ENCODE measurements at places on chromosomes 4 and X.

- no peak for DNase-seq
Observed at GRCh38 chrX:26848511-26848910, 614.6 kb downstream of the PPP4R3C start.

- DNase-seq: no peak
Observed at GRCh38 chrX:91108761-91109160, 325.9 kb upstream of the PABPC5 start.

GRCh38 chr4:95714571-95714970 lies 125.3 kb upstream of the PDHA2 start:
- no peak for DNase-seq

DNA sequence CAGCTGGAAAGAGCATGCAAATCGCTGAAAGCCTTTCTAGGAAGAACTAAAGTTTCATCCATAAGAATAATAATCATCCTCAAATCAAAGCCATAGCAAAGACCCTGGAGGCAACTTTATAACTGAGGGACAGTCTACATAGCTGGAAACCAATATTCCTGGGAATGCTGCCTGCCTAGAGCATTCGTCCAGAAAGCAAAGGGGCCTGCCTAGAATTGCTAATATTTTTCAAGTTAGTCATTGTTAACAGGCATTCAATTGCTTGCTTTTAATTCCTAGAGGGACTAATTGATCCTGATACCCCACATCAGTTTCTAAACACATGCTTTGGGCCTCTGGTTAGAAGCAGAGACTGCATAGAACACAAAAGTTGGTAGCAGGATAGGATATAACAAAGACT lies 4.2 kb upstream of the PPARGC1A start:
- DNase-seq: no peak

DNA sequence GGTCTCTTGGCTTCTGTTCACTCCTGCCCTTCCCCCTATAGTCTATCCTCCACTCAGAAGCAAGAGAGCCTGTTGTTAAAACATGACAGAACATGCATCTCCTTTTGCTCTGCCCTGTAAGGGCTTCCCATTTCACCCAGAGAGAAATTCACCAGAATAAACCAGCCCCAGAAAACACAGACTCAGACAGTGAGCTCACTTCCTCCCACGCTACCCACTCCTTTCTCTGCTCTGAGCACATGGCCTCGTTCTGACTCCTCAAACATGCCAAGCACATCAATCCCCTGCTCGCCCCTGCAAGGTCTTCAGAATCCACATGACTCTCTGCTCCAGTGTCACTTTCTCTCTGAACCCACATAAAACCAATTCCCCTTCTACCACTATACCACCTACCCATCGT lies 50.4 kb downstream of the MID1 start:
- DNase-seq: no peak

DNA sequence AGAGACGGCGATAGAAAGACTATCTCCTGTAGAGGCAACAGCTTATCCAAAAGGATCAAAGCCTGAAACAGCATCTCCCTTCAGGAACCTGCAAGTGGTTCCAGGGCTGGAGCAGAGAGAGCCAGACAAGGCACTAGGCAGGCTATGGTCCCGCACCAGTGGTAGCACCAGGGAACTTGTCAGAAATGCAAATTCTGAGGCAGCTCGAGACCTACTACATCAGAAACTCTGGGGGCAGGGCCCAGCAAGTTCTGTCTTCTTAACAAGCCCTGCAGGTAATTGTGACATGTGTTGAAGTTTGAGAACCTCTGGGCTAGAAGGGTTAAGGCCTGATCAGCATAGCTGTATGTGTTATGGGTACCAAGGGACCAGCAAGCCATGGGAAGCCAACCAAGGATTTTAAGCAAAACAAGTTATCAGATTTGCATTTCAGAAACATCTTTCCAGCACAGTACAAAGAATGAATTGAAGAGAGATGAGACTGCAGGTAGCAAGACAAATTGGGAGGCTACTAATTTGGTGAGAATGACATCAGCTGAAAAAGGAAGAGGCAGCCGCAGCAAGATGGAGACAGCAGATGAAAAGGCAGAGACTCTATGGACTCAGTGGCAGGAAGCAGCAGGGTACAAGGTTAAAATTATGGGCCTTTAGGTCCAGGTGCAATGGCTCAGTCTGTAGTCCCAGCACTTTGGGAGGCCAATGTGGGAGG lies 139.7 kb downstream of the TSPAN5 start:
- DNase-seq: no peak

DNA sequence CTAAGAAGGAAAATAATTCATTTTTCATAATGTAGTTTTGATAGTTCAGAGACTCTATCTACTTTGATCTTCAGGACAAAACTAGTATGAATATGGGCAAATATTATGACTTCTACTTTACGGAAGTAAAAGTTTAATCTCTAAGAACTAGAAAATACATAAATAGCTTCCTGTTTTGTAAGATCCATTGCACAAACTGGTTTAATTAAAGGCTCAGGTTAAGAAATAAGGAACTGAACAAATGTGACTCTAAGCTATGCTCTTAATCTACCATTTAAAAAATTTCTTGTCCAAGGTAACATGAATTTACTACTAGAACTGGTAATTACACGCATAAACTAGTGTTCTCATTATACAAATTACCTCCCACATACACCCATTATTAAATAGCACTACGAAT lies 360.6 kb downstream of the INPP4B start:
- no peak for DNase-seq

DNA sequence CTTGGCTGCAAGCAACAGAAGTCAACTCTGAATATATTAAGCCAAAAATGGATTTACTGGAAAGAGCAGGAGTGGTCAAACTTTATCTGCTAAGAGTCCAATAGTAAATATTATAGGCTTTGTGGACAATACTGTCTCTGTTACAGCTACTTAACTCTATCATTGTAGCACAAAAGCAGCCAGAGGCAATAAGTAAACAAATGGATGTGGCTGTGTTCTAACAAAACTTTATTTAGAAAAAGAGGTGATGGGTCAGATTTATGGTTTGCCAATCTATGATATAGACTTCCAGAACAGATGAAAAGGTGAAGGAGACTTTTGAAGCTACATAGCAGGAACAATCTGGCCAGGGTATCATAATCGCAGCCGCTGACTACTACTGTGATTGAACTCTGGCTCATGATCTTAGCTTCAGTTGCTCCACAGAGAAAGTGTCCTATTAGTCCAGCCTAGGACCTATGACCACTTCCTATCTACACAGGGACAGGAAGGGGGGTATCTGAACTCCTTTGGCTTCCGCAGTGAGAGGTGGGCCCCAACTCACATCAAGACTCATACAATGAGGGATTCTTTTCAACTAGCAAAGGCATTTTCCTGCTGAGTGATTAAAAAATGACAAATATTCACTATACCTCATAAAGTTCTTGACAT lies 154.9 kb downstream of the ATG4A start:
- no peak for DNase-seq

GRCh38 chr4:68864438-68865187 lies 48.8 kb downstream of the UGT2B10 start:
- DNase-seq: no peak

GRCh38 chr4:108130955-108131354 lies 37.8 kb downstream of the LEF1 start:
- no peak for DNase-seq

DNA sequence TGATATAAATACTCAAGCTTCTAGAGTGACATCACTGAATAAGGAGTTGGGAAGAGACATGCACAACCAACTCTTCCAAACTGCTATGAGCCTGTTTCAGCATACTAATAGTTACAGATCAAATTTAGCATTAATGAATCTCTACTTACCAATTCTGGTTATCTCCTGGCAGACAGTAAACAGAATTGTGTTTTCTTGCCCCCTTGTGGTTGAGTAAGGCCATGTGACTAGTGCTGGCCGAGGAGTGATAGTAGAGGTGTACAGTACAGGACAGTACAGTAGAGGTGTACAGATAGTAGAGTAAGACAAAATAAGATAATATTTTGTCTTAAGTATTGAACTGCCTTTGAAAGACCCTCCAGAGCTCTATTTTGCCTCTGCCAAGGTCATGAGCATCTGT lies 681.4 kb downstream of the GABRG1 start:
- no peak for DNase-seq

- no peak for DNase-seq
Observed at GRCh38 chr4:81954271-81954670, 419.5 kb downstream of the HNRNPD start.

- DNase-seq: no peak
Observed at GRCh38 chr4:26261405-26261804, 59.4 kb upstream of the RBPJ start.

- DNase-seq: no peak
Observed at GRCh38 chrX:31245714-31246113, 173.9 kb upstream of the FTHL17 start.

DNA sequence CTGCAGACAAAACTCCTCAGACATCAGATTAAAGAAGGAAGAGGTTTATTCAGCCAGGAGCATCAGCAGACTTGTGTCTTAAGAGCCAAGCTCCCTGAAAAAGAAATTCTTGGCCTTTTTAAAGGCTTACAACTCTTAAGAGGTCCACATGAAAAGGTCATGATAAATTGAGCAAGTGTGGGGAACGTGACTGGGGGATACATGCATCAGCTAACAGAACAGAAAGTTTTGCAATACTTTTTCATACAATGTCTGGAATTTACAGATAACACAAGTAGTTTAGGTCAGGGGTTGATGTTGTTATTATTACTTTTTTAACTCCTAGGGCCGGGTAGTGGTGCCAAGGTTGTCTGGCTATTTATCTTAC lies 55.6 kb upstream of the RBMX start:
- DNase-seq: no peak

- no peak for DNase-seq
Observed at GRCh38 chrX:1658071-1658491, 43.2 kb downstream of the ASMT start.

DNA sequence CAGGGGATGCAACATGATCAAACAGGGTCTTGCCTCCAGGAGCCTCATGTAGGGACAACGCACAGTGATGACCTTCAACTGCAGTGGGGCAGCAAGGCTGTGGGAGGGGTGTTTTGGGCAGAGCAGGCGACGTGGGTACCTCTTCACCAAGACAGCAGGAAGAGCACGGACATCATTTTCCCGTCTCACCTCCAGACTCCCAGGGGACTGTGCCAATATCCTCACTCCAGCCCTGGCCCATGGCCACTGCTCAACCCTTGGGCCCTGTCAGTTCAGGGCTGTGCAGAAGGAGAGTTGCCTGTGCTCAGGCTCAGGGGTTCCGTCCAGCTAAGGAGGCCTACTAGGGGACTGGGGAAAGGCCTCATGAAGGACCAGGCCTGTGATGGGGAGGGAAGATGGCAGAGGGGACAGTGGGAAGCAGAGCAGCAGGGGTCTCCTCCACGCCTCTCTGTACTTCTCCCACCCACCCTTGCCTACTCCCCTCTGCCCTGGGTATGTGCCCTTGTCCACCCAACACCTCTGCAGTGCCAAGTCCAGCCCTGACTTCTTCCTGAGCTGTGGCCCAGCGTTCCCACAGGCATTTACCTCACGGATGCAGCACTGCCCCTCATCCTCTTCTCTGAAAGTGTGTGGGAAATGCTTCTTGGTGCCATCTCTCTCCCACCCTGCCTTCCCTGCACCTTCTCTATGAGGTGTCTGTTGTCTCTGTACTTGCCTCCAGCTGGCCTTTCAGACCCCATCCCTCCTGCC lies 1.4 kb downstream of the IL9R start:
- no peak for DNase-seq

DNA sequence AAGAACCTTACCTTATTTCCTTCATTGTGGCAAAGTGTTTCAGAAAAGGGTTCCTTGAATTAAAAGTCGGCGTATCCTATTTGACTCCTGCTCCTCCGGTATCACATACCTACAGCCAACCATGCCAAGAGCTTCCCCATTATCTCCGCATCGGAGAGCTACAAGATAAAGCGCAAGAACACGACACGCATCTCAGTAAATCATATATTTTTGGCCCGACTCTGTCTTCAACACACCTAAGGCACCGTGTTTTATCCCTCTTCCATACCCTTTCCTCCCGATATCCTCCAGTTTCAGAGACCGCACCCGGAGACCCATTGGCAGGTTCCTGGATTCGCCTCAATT lies 497 bp upstream of the THAP9 start:
- DNase-seq: no peak

- no peak for DNase-seq
Observed at GRCh38 chr4:2947926-2948325, 15.3 kb downstream of the NOP14 start.

DNA sequence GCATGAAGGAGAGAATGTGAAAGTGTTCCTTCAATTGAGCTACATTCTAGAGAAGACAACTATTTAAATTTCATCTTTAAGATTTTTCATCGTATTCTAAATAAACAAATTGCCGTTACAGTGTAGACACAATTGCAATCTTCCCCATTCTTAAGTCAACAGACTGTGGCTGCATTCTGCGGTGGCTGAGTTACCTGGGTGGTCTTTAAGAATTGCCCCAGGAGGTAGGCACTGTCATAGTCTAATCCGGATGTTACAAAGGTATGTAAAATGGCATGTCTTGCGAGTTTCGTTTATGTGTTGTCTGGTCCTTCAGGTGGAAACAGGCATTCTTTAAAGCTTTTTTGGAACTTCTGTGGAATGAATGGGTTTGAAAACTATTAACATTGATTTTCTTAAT lies 586.1 kb upstream of the PITX2 start:
- DNase-seq: no peak

DNA sequence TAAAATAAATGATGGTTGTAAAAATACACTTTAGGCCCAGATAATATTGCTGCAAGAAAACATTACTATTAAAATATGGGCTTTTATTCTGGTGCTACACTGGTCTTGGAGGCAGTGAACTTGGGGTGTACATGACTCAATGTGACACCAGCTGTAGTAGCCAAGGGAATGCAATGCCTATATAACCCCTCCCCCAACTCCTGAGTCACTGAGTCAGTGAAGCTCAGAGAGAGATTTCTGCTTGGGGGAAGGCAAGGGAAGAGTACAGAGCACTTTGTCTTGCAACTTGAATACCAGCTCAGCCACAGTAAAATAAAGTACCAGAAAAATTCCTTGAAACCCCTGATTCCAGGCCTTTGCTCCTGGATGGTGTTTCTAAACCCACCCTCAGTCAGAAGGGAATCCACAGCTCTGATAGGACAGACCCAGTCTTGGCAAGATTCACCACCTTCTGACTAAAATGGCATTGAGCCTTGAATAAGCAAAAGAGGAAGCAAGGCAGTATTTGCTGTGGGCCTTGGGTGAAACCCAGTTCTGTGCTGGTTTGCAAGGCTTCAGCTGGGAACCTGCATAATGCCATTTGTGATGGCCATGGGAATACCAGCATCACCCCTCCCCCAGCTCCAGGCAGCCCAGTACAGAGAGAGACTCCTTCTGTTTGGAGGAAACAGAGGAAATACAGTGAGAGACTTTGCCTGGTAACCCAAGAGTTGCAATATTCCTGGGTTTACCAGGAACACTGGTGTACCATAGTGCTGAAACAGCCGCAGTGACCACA lies 209.9 kb downstream of the IQCM start:
- DNase-seq: no peak

- DNase-seq: no peak
Observed at GRCh38 chr4:145177511-145177905, 2.9 kb downstream of the OTUD4 start.

- DNase-seq: no peak
Observed at GRCh38 chr4:140076307-140076706, 77.7 kb downstream of the MAML3 start.

- no peak for DNase-seq
Observed at GRCh38 chr4:127291316-127291715, 341.4 kb upstream of the INTU start.

GRCh38 chr4:68995292-68995691 lies 43.7 kb upstream of the UGT2A3 start:
- no peak for DNase-seq

- DNase-seq: no peak
Observed at GRCh38 chr4:113153529-113154101, 104.2 kb downstream of the ANK2 start.
